Articular chondrocyte of knee joint (primary cell): ENCODE measurements at places on chromosomes 7 and 10. TPM values are rescaled to one million over a fixed set of nuclear protein-coding genes. Genes with fewer than 3 reads are reported as not detected.

The ZNF282 gene
- total RNA-seq = 16.1 and 19.6 TPM in 2 replicates

The CARD11 gene
- total RNA-seq = under 0.01 TPM in 1 of 2 replicates, not detected in the other

The VWC2 gene
- total RNA-seq = under 0.01 TPM in 1 of 2 replicates, not detected in the other

The MSANTD7 gene
- total RNA-seq = 15.9 and 17.4 TPM in 2 replicates

The ADCK2 gene
- 15.8 and 18.7 TPM in 2 replicates for total RNA-seq

The FKBP6 gene
- total RNA-seq = under 0.01 TPM in 1 of 2 replicates, not detected in the other

The OR9A2 gene
- 0.22 TPM in 1 of 2 replicates, not detected in the other for total RNA-seq

The SDK1 gene
- under 0.01 and 0.26 TPM in 2 replicates for total RNA-seq

The MMP21 gene
- 0.11 TPM in 1 of 2 replicates, not detected in the other for total RNA-seq
